Esophagus squamous epithelium (tissue), 5 donors: ENCODE measurements at places on chromosomes 1 and 21.

DNA sequence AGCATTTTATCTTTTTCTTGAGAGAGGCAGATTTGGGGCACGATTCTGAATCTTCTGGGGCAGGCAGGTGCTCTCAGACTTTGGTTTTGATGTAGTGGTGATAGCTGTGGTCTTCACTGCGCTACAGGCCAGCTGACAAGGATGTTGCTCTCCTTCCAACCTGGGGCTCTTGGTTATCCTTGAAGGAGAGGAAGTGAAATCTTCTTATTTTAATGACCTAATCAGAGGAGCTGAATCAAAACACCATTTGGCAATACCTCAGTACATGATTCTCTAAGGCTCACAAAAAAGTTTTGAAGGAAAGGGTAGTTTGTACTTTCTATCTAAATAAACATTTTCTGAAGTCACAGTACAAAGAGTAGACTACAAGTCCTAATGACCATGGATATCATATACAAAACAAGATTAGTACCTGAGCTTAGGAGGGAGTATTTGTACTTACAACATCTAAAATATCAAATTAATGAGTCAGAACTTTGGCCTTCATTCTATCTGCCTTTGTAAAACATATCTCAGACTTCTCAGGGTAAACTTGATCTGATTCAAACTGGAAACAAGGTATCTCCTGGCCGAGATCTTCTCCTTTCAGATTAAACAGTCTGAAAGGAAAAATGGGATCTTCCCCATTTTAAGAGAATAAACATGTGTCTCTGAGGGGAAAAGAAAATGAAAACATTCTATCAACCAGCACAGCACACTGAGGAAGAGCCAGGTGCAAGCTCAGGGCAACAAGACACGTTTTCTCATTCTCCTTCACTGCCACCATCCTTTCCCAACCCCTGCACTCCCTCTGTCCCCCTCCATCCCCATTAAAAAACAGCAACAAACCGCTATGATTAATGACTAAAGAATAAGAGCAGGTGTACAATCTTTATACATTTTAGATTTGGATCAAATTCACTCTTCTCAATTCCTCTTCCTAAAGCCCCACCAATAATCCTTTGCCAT lies 69.2 kb downstream of the SH3GLB1 start:
- DNase-seq, result no peak

- no peak for DNase-seq
Observed at GRCh38 chr1:243924188-243924587, 74.1 kb upstream of the AKT3 start.

GRCh38 chr21:34560609-34561008 lies 48.6 kb upstream of the KCNE1 start:
- DNase-seq, result no peak

DNA sequence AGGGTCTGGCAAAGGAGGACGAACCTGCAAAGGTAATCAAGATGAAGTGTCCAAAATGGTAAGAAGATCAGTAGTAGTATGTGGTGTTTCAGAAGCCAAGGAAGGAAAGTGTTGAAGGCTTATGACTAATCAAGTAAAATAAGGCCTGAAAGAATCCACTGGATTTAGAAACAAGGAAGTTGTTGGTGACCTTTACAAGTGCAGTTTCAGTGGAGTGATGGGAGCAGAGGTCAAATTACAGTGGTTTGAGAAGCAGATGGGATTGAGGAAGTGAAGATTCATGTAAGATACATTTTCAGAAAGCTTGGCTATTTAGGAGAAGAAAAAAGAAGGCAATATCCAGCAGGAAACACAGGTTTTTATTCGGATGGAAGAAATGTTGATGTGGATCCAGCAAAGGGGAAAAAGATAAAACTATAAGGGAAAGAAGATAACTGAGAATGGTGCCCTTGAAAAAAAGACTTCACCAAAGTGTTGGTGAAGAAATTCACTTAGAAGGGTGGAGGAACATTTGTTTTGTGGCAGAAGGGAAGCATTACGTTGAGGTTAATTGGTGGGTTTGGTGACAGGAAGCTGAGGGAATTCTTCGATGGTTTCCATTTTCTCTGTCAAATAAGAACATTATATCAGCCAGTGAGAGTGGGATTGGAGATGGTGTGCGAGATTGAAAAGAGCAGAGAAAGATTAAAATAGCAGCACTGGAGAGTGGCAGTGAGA lies 2.1 kb downstream of the ARMH1 start:
- DNase-seq, result no peak

DNA sequence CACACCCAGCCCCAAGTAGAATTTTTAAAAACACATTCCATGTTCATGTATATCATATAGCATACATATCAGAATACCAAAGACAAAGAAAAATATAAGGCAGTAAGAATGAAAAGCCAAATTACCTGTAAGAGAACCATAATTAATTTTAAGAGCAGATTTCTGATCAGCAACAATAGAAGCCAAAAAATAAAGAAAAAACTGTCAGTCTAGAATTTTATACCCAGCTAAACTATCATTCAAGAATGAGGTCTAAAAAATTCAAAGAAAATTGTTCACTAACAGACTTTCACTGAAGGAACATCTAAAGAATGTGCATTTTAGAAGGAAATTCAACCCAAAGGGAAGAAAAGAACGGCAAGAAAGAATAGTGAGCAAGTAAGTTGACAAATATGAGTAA lies 10.6 kb upstream of the FUCA1 start:
- no peak for DNase-seq

- DNase-seq, result no peak
Observed at GRCh38 chr1:84006591-84006990, 7.7 kb upstream of the TTLL7 start.

GRCh38 chr1:51309291-51309690 lies 21.1 kb downstream of the TTC39A start:
- no peak for DNase-seq

GRCh38 chr1:202200112-202200548 lies 6.5 kb downstream of the LGR6 start:
- DNase-seq, result no peak

DNA sequence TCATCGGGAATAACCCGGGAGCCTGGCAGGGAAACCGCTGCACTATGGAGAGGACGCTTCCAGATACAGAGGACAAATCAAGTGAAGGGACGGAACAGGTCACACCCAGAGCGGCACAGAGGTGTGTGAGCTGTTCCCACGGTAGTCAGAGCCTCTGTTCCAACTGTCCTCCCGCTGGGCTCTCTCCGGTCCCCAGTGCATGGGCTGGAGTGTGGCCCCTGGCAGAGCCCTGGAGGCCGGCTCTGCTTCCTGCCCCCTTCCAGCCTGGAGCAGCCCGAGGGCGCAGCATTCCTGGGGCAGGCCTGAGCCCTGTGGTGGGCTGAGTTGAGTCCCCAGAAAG lies 11.9 kb upstream of the ZBTB21 start:
- DNase-seq, result no peak

- no peak for DNase-seq
Observed at GRCh38 chr21:22277341-22277740, 1279.1 kb downstream of the NCAM2 start.

- no peak for DNase-seq
Observed at GRCh38 chr21:45151445-45152160, 77.2 kb downstream of the ADARB1 start.

- DNase-seq, result no peak
Observed at GRCh38 chr21:33384841-33385331, 18.3 kb upstream of the IFNGR2 start.

GRCh38 chr1:209611771-209612570 lies 28.5 kb downstream of the CAMK1G start:
- no peak for DNase-seq

- no peak for DNase-seq
Observed at GRCh38 chr1:111639602-111640198, 20.1 kb downstream of the RAP1A start.

DNA sequence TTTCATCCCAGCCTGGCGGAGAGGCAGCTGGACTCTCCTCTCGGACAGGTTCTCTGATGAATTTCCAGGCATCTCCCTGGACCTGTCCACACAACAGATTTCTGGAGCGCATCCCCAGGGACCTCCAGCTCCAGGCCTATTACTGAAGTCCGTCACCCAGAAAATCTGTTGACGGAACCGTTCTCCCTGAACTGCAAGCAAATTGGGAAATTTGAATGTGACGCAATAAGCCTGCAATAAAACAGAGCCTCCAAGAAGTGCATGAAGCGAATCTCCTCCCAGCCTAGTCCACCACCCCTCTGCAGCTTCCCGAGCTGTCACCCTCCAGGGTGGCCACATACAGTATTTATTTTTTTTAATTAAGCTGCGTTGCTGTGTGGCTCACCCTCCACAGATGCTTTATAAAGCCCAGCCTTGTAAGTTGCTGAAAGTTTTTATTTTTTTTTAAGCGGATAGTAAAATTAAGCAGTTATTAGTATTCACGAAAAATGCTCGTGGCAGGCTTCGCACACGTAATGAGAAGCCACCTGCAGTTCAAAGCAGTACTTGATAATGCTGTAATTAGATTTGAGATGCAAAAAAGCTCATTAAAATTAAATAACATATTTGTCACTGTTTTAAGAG lies 173.3 kb downstream of the CAMTA1 start:
- DNase-seq, result no peak

- DNase-seq, result peak; percentile 16
Observed at GRCh38 chr1:9490605-9491339, 48.5 kb upstream of the SLC25A33 start.

DNA sequence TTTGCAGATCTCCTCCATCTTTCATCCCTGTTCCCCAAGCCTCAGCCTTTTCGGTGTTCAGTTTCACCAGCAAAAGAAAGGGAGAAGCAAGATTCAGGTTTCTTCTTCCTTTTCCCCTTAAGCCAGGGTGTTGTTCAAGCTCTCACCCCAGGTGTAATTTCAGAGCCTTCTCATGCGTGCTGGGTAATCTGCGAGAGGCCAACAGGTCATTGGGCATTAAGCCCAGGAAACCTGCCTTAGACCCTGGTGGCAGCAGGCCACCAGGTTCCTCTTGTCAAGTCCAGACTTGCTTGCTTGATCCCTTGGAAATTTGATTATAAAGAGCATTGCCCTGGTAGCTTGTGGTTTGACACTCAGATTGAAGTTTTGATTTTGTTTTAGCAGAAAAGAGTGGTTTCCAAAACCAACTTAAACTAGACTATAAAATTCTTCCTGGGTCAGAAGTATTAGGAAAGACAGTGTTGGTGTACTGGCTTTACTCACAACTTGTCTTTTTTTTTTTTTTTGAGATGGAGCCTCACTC lies 6.9 kb downstream of the AKR1A1 start:
- DNase-seq, result no peak

DNA sequence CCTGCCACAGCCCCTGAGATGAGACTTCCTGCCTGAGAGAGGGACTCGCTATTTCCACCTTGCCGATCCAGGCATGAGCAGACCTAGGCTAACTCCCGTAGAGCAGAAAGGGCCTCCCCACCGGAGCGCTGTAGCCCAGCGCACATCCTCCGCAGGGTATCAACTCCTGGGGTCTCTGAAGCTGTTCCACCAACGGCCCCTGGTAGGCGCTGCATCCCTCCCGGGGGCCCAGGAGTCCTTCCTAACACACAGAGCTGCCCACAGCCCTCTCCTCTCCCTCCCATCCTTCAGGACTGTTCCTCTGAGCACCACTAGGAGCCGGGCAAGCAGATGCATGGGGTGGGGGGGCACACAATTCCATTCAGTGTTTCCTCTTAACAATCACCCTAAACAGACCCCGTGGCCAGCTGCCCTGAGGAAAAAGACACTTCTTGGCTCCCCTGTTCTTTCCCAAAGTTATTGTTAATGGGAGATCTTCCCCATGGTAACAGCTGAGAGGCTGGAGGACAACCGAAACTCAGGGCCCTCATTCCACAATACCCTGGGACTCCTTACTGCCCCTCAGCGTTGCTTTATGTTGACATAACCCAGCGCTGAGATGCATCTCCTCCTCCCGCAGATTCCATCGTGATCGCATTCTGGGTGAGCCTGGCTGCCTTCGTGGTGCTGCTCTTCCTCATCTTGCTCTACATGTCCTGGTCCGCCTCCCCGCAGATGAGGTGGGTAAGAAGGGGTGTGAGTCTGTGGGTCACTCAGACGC lies 7.5 kb downstream of the MRAP start:
- DNase-seq, result no peak

- DNase-seq, result no peak
Observed at GRCh38 chr1:28580722-28581530, 11.1 kb upstream of the RAB42 start.

DNA sequence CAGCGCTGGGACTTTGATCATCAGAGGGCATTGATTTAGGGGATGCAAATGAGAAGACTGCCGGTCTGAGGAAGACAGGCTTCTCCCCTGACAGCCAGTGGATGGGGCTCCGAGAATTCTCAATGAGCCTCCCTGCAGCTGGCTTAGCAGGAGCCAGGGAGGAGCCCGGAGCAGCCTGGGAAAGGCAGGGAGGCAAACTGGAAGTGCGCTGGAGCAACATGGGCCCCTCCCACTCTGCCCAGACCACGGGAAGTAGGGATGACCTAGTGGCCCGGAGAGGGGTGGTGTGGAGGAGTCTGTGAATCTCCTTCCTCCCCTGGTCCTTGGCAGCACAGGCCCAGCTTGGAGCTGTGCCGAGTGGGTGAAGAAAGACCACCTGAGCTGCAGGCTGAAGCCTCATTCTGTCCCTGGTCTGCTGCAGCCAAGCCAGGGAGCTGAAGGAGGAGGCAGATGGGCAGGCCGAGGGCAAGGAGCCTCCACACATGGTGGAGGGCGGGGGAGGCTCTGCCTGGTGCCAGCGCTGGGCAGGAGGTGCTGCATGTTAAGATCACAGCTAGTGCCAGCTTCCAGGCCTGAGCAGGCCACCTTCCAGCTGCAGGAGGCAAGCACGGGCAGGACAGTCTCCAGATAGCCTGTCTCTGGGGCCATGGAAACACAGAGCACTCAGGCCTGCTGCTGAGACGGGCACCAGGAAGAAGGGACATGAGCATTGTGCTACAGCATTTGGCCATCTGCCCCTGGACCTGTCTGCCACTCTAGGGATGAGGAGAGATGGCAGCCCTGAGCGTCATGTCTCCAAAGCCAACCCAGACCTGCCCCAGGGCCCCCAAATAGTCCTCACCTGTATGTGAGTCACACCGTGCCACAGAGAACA lies 12.2 kb upstream of the CLSTN1 start:
- DNase-seq, result no peak

DNA sequence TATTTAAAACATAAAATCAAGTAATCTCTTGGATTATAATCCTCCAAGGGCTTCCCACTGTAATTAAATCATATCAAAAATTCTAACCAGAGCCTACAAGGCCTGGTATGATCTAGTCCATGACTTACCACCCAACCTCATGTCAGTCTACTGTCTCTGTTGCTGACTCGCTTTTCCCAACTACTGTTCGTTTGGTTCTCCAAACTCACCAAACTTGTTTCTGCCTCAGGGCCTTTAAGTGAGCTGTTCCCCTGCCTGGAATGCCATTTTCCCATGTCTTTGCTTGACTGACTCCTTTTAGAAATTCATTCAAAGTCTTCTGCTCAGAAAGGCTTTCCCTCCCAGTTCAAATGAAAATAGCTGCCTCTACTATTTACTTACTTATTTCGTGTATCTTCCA lies 95.9 kb downstream of the ZC3H11B start:
- DNase-seq, result no peak

- DNase-seq, result no peak
Observed at GRCh38 chr1:64031236-64031635, 172.2 kb upstream of the UBE2U start.

DNA sequence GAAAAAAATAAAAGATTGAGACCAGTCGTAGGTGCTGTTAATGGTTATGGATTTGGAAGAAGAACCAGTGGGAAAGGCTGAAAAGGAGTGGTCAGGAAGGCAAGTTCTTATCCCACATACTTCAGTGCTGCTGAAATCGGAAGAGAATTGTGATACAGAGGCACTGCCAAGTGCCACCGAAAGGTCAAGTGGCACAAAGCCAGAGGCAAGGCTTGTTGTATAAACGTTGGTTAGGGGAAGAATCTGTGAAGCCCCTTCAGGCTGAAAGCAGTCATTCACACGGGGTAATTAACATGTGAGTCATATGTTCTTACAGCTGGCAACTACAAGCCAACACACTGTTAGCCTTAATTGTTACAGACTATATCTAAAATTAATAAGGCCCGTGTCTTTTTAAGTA lies 48.8 kb downstream of the ZBTB40 start:
- DNase-seq, result no peak

- DNase-seq, result no peak
Observed at GRCh38 chr1:115529216-115529897, 112.4 kb upstream of the VANGL1 start.
